CD4-positive, alpha-beta T cell (primary cell): ENCODE measurements at places on chromosomes 6 and 20.

GRCh38 chr6:24910961-24911725 lies 24.6 kb downstream of the RIPOR2 start:
- peak; percentile 78 for DNase-seq

DNA sequence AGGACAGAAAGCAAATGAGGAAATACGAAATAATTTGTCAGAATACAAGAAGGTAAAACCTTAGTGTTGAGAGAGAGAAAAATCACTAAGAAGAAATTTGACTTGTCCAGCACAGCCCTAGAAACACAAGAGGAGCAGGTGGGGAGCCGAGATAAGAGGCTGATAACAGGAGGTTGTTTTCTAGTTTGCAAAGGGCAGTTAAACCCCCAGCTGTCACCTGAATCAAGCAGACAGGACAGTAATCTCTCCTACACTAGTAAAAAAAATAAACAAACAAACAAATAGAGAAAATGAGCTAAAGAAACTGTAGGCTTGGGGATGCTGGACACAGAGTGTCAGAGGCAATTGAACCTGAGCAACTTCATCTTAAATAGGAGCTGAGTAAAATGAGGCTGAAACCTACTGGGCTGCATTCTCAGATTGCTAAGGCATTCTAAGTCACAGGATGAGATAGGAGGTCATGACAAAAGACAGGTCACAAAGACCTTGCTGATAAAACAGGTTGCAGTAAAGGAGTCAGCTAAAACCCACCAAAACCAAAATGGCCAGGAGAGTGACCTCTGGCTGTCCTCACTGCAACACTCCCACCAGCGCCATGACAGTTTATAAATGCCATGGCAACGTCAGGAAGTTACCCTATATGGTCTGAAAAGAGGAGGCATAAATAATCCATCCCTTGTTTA lies 40.4 kb downstream of the FAM184A start:
- no peak for DNase-seq

DNA sequence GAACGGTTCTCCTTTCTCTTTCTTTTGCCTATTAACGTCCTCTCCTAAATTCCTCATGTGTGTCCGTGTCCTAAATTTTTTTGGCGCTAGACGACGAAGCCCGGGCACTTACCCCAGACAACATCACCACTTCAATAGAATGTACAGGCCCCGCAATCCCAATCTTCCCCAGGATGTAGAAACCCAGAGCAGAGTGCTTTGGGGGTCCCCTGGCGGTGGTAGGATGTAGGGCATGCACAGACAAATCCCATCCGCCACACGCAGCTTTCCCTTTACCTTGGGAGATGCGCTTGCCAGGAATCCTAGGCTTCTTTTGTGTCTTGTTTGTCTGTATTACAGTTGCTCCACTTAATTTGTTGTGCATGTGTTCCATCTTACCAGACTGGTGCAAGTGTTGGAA lies 417.3 kb upstream of the ARID1B start:
- no peak for DNase-seq

DNA sequence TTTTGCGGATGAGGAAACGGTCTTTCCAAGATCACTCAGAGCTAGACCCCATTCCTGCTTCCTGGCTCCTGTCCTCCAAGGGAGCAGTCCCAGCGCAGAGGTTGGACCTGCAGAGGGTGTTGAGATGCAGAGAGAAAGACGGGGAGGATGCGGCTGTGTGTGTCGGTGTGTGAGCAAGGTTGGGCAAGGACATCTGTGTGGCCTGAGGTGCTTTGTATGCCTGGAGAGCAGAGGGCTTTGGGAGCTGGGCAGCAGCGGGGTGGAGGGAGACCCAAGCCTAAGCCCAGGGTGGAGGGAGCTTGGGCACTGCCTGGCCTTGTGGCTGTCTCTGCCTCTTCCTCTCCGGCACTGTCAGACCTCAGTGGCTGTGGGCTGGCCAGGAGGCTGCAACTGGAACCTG lies 147.4 kb upstream of the RNF24 start:
- no peak for DNase-seq

- no peak for DNase-seq
These were observed 52.8 kb upstream of the UTRN start for GRCh38 chr6:144232176-144232831.

DNA sequence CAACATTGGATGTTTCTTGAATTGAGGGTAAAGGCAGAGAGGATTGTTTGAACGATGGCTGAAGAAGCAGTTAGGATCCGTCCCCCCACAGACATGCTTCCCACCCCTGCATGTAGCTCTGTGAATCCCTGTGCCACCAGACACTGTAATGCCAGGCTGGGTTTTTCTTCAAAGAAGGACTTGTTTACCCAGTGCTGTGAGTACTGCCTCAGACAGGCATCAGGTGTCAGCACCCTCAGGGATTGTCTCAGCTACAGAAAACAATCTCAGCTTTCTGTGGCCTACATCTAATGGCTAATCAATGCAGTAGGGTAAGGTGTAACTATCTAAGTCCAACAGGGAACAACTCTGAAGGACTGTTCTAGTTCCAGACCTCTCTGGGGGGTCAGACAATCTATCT lies 853.0 kb upstream of the EPHA7 start:
- no peak for DNase-seq

DNA sequence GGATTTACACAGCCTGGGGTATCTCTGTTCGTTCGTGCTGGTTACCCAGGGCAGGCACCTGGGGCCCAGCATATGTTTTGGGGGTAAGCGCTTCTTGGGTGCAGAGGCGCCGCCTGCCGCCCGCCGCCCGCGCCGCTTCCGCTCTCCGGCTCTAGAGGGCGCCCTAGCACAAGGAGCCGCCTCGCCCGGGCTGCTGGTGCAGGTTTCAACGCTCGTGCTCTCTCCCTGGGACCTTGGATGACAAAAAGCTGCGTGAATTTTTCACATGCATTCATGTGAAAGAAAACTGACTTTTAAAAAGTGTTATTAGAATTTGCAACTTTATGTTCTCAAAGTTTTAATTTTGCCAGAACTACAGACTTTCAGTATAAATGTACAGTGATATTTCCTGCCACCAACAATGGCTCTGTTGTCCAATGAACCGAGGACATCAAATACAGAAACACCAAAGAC lies 32.5 kb downstream of the PRR18 start:
- peak; percentile 87 for DNase-seq
